ENCODE measurements at places on chromosomes 11 and 22. TPM values are rescaled to one million over a fixed set of nuclear protein-coding genes. Genes with fewer than 3 reads are reported as not detected.

GRCh38 chr22:24134090-24134846, 47.0 kb upstream of the SUSD2 start:
- DNase-seq: peak; percentile 92

- no peak for DNase-seq
These were observed 47.4 kb downstream of the IGLL1 start for GRCh38 chr22:23532731-23533130.

TLCD5 gene
- 16.1 TPM for total RNA-seq

PHRF1 gene
- total RNA-seq: 20.9 TPM

GRCh38 chr11:44969651-44970252, 19.1 kb upstream of the TP53I11 start:
- no peak for DNase-seq

SLC22A25 gene
- not detected for total RNA-seq

DNA sequence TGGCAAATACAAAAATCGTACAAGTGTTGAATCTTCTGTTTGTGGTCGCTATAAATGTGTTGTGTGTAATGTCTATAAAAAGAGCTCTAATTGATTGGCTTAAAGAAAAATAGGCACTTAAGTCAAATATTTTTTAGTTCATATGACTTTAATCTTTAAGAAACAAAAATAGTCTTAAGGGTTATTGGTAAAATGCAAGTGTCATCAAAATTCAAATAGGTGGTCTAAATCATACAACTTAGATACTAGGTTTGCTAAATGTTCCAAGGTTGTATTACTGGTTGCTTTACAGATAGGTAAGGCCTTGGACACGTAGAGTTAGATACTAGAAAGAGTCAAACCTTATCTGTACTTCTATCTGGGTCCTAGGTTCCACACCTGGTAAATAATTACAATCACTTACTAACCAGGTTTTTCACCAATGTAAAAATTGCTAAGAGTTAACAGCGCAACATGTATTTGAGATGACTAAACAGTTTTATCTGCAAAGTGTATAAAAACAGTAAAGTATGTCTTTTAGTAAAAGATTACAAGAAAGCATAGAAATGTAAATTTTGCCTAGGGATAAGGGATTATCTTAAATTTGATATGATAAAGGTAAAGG, 91.1 kb upstream of the GNAZ start:
- DNase-seq: no peak

DNA sequence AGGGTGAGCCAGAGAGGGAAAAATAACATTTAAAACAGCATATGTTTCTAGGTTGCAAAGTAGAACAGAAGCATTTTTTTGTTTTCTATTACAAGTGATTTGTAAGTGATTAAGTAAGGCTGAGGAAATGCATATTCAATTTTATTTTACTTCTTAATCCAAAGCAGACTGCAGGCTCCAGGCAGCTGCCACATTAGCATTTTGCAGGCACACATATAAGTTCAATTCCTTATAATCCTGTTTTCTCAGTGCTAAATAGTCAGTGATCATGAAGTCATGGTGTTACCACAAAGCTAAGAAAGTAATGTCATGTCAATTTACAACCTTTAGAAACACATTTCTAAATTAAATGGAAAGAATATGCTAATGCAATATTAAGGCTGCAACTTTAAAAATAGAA, 149.8 kb downstream of the CNTN5 start:
- no peak for DNase-seq

DNA sequence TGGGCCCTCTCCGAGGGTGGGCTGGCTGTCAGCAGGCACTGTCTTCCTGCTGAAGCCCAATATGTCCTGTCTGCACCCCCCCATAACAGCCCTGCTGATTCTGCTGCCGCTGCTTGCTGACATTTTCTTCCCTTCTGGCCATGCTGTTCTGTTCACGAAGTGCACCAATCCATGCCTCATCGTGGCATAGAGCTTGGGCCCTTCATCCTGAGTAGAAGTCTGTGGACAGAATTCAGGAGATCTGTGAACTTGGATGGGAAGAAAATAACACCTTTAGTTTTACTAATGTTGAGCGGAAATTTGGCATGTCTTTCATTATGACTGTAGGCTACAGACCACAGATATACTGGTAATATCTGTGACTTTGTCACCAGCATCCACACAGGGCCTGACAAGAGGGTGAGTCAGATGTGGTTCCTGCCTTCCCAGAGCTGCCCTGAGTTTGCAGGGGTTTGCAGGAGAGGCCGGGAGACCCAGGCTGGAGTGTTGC, 14.1 kb upstream of the KIAA0930 start:
- DNase-seq: no peak

DNA sequence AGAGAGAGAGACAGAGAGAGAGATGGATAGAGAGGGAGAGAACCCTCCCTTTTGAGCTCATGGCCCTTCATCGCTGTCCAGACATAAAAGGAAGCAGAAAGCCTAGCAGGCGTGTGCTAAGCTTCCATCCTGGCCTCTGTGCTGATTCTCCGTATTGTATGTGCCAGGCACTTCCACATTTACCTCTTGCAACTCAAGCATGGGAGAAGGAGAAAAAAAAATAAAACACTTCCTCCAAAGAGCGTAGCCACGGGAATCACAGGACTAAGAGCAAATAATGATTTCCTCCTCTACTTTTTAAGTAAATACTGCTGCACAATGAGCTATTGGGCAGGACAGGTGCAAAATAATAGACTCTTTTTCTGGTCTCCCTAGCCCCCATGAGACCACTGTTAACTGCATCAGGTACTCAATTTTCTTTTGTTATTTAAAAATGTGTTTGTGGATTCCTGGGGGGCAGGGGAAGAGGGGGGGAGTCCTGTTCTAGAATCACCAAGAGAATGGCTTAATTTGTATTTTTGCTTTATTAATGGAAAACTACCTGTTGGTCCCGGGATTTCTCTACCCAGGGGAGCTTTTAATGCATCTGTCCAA, 154.3 kb downstream of the NXPE2 start:
- no peak for DNase-seq

FREY1 gene
- 0.72 TPM for total RNA-seq

GRCh38 chr11:65625628-65626342, 10.2 kb downstream of the PCNX3 start:
- peak; percentile 64 for DNase-seq

GRCh38 chr11:70948855-70949531, 303.4 kb downstream of the SHANK2 start:
- peak; percentile 72 for DNase-seq
